ENCODE measurements at places on chromosomes 2 and 18. TPM values are rescaled to one million over a fixed set of nuclear protein-coding genes. Genes with fewer than 3 reads are reported as not detected.

The FARSB gene
- 27.4 TPM for total RNA-seq

The SLC9A2 gene
- total RNA-seq, result 0.05 TPM

The LYPD6 gene
- total RNA-seq, result 11.3 TPM

The ALPP gene
- 0.59 TPM for total RNA-seq

The SERPINB7 gene
- 15.7 TPM for total RNA-seq

The KLHL30 gene
- not detected for total RNA-seq

The SNORC gene
- total RNA-seq, result 0.71 TPM

The GAREM1 gene
- 0.17 TPM for total RNA-seq

The ABCG8 gene
- not detected for total RNA-seq

The GKN1 gene
- total RNA-seq, result not detected

The NT5DC4 gene
- not detected for total RNA-seq

The TCF7L1 gene
- 0.05 TPM for total RNA-seq

The CCDC148 gene
- total RNA-seq, result 0.79 TPM

The EVX2 gene
- total RNA-seq, result not detected

The MAP4K3 gene
- 21.0 TPM for total RNA-seq

The MYL12B gene
- 528 TPM for total RNA-seq

The VRK2 gene
- total RNA-seq, result 18.8 TPM

The ANKRD12 gene
- 16.0 TPM for total RNA-seq

The MFSD2B gene
- total RNA-seq, result not detected

The SKOR2 gene
- not detected for total RNA-seq

The RAB6C gene
- total RNA-seq, result 0.02 TPM

The ST8SIA5 gene
- 9.8 TPM for total RNA-seq

The PNPT1 gene
- total RNA-seq, result 54.6 TPM

The STAM2 gene
- total RNA-seq, result 31.1 TPM

The CNPPD1 gene
- 30.2 TPM for total RNA-seq

The LRRTM4 gene
- not detected for total RNA-seq

The TMEM163 gene
- not detected for total RNA-seq

Data from M059J (cell line).